CD4-positive, alpha-beta T cell treated with Interleukin-17A for 4 hours (primary cell): ENCODE measurements at places on chromosomes 4 and X.

- DNase-seq: no peak
Observed at GRCh38 chr4:6064383-6064782, 46.2 kb upstream of the C4orf50 start.

DNA sequence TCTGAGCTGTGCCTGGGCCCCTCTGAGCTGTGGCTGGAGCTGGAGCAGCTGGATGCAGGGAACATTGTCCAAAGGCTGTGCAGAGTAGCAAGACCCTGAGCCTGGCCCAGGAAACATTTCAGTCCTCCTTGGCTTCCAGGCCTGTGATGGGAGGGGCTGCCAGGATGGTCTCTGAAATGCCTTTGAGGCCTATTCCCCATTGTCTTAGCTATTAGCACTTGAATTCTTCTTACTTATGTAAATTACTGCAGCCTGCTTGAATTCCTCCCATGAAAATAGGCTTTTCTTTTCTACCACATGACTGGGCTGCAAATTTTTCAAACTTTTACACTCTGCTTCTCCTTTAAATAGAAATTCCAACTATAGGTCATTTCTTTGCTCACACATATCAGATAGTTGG, 349.8 kb upstream of the KLHL4 start:
- DNase-seq: no peak

DNA sequence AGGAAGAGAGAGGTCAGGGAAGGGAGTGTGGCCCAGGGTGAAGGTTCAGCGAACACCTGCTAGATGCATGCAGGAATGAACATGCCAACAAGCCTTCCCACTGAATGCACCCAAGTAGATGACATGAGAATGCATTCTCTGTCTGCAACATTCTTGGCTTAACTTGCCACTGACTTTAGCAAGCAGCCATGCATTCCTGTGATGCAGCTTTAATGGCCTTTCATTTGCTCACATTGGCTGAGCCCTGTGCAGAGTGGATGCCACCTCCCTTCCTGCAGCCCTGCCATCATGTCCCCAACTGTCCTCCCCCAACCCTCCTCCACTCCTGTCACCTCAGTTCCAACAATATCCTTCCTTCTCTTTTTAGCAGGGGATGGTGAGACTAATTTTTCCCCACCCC, 25.3 kb upstream of the MTNR1A start:
- DNase-seq: no peak

- DNase-seq: no peak
Observed at GRCh38 chr4:40953283-40954087, 203.7 kb downstream of the NSUN7 start.

DNA sequence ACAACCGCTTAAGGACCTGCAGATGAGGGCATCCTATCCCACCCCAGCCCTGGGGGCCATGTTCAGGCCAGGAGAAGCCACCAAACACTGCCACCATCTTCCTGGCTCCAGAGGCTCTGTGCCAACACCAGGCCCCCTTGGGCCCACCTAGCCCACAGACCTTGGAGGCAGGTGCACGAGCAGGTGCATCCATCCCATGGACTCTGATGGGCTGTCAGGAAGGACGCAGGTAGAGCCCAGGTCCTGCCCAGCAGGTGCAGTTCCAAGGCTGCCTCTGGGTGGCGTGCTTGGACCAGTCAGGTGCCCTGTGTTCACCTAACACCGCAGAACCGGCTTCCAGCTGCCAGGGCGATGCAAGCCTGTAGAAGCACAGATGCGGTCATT, 22.8 kb upstream of the PDE6B start:
- peak; percentile 53 for DNase-seq

- DNase-seq: no peak
Observed at GRCh38 chrX:46831765-46832327, 5.0 kb upstream of the RP2 start.

GRCh38 chr4:77158487-77158861, 1.5 kb downstream of the CCNG2 start:
- DNase-seq: peak; percentile 45

DNA sequence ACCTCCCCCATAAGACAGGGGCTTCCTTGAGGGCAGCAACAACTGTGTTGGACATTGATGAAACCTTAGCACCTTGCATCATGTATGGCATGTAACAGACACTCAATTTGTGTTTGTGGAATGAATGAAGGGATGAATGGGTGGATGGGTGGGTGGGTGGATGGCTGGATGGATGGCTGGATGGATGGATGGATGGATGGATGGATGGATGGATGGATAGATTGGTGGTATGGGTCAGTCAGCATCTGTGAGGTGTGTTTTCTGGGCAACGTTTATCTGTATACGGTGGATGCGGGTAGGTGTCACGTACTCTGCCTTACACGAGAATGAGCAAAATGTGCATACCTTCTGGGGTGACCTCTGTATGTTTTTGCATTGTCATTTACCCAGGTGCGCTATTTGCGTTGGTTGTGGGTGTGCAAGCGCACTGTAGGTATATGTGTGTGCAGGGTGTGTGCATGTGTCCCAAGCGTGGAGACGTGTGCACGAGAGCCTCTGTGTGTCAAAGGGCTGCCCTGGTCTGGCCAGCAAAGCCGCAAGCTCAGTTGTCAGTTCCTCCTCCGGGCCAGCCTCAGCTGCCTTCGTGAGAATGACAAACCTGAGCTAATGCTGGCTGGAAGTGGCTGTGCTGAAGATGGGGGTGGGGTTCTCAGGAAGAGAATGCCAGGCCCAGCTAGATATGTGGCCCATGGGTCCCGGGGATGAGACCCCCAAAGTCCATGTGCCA, 26.5 kb downstream of the ELF4 start:
- DNase-seq: peak; percentile 29

- no peak for DNase-seq
Observed at GRCh38 chrX:106927700-106928099, 7.5 kb downstream of the CLDN2 start.

DNA sequence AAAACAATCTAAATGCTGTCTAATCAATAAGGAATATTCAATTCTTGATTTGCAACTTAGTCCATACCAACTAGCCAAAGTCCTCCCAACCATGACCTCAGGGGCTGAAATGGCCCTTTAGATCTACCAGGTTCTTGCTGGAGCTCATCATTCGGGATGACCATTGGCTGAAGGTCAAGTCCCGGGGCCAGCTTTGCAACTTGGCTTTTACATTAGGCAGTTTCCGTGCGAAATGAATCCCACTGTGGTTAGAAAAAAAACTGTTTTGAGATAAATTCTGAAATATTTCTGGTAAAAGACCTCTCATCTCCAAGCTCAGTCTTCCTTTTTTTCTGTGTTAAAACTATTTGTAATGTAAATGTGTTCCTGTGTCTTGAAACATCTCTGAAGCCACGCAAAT, 178.6 kb downstream of the TENM3 start:
- DNase-seq: no peak

DNA sequence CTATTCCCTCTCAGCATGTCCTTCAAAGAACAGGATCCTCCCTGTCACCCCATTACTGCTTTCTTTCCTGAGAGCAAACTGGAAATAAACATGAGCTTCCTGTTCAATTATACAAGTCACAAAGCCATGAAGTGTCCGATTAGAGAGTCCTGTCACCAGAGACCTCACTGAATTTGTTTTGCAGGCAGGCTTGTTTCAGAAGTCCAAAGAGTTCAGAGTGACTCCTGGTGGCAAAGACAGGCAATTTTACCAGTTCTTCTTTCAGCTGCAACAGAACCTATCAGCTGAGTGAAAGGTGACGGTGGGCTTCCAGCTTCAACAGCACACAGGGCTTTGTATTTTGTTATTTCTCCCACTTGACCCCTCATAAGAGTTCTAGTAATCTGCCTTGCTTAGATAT, 6.4 kb downstream of the ELK1 start:
- no peak for DNase-seq

DNA sequence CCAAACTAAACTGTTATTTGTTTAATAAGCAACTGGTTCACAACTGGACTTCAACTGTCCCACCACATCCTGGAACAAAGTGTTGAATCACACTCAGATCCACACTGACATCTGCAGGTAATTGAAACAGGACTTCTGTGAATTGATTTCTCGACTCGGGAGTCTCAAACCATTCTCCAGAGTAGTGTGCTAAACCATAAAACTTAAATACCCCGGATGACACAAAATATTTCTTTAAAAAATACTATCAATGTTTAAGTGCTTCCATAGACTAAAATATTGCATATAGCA, 95.4 kb upstream of the PLAC1 start:
- no peak for DNase-seq

GRCh38 chrX:53474707-53475106, 40.5 kb upstream of the HSD17B10 start:
- DNase-seq: no peak

GRCh38 chrX:17435476-17435875, 60.5 kb downstream of the NHS start:
- no peak for DNase-seq

- no peak for DNase-seq
Observed at GRCh38 chr4:99564921-99565320, 1.1 kb upstream of the TRMT10A start.

GRCh38 chrX:69154051-69154450, 11.2 kb downstream of the PJA1 start:
- no peak for DNase-seq

GRCh38 chr4:147863111-147863747, 131.3 kb downstream of the ARHGAP10 start:
- no peak for DNase-seq

DNA sequence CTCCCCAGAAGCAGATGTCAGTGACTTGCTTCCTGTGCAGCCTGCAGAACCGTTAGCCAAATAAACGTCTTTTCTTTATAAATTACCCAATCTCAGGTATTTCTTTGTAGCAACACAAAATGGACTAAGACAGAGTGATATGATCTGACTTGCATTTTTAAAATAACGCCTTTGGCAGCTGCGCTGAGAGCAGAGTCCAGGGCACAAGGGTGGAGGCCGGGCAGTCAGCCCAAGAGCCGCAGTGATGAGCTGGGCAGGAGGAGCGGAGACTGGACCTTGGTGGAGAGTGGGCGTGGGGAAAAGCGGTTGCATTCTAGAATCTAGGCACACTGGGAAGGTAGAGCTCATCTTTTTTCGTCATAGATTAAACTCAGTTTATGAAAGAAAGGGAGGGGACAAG, 56.5 kb upstream of the ACSL1 start:
- no peak for DNase-seq
